Stimulated activated CD8-positive, alpha-beta memory T cell treated with anti-CD3 and anti-CD28 coated beads, Interleukin-12 subunit alpha, Interleukin-12 subunit beta, amount 100 ng/mL, for 1 hour (primary cell): ENCODE measurements at places on chromosomes 4 and X.

- DNase-seq, result no peak
Measured at GRCh38 chr4:54516556-54517215, 141.1 kb upstream of the KIT start.

DNA sequence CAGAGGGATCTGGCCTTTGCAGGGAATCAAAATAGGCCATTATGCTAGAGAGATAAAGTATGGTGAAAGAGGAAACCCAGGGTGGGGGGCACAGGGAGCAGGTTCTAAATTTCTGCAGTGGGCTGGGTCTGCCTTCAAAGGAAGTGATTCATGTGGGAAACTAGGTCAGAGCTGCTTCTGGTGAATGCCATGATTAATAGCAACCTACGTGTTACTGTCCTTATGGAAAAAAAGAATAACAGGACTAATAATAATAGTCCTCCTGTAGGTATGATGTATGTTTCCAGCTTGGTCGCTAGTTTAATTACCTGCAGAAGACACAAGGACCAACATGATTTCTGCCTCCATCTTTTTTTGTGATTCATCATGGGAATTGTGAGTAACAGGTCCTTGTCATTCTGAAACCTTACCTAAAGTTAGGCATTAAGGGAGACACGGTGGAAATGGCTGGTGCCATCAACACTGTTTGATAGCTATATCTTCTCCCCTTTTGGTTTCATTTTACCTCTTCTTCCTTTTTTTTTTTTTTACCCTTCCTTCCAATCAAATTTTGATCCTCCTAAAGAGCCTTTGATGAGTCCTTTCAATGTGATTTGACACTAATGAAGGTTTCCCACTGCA, 180.4 kb downstream of the CPEB2 start:
- DNase-seq, result no peak

DNA sequence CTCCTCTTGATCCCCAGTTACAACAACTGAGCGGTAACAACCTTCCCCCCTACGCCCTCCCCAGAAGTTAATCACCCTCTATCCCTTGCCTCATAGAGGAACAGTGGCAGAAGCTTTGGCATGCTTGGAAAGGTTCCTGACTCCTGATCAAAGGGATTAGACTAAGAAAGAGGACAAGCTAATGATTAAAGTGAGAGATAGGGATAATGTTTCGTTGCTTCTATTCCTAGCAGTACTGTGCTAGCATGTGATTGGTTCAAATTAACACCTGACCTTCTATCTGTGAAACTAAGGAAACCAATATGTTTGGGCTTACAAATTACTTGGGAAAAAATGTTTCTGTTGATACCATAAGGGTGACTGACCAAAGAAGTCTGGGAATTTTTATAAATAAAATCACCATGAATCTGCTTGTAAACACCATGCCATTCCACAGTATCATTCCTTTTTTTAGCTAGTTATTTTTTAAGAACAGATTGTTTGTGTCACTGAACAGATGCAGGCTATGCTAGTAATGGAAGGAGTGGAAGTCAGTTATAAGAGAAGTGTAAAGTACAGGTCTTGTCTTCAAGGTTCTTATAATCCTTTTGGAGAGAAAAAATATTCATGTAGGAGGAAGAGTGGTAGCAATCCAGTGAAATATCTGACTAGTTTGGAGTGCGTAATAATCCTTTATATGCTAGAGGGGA, 11.3 kb upstream of the ATP1B4 start:
- DNase-seq, result no peak

GRCh38 chr4:41655177-41655576, 93.3 kb downstream of the PHOX2B start:
- DNase-seq, result no peak

DNA sequence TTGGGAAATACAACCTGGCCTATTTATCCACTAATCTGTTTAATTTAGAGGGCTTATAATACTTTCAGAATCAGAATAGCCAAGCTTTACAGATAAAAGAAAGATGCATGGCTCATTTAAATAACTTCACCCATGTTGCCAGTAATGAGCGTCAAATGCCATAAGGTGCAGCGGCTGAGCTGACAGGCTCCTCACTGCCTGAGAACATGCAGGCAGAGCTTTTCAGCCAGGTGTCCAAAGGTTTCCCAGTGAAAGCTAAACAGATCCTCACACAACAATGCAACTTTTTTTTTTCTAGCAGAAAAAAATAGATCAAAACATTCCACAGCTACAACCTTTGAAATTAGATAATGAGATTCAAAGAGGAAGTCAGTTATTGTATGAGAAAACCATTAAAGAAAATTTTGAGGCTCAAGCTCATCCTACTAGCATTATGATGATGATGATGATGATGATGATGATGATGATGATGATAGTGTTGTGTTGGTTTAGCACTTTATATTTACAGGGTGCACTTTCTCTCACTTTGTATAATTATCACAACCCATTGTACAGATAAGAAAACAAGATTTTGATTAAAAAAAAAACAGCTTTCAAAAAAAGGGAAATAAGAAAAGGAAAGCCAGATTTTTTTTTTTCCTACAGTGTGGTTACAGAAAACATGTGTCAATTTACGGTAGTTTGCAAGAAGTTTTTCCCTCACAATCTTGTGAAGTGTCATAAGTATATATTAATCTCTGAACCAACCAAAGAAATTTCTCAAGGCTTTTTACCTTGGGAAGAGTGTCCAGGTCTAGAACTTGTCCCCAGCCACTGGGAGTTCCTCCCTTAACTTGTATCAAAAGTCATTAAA, 12.2 kb upstream of the TNIP3 start:
- no peak for DNase-seq

DNA sequence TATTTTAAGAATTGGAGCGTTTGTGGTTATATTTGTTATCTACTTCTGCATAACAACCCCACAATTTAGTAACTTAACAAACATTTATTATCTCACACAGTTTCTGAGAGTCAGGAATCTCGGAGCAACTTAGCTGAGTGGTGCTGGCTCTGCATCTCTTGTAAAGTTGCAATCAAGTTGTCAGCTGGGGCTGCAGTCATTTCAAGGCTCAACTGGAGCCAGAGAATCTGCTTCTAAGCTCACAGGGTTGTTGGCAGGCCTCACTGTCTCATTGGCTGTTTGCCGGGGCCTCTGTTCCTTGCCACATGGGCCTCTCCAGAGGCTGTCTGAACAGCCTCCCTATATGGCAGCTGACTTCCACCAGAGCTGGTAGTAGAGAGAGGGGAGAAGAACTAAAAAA, 281.2 kb upstream of the GNPDA2 start:
- DNase-seq, result no peak

- DNase-seq, result no peak
Measured at GRCh38 chrX:123797543-123798447, 62.1 kb upstream of the XIAP start.

DNA sequence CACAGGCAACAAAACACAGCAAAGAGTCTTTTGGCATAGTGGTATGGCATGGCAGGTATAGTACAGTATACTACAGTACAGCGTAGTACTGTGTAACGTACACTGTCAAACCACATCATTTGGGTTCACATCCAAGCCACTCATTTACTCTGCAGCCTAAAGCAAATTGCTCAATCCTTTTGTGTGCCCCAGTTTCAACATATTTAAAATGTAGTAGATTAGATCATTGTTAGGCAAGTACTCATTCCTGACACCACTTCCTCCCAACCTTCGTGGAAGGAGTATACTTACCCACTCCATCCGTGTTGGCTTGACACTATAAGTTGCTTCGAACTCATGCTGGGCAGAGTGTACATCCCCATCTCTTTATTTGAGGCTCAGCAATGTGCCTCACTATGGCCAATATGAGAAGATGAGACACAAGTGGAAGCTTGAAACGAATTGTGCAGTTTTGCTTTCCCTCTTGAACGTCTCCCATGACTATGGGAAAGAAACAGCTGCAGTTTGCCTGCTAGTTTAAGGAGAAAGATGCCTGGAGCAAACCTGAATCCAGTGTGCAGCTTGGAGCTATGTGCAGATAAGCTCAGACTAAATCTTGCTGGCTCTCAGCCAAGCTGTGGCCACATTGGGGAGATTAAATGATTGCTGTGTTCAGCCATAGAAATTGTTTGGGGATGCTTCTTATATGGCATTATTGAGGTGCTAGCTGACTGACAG, 85.7 kb upstream of the TBL1X start:
- DNase-seq, result no peak

GRCh38 chr4:166838975-166839614, 395.2 kb downstream of the SPOCK3 start:
- no peak for DNase-seq

DNA sequence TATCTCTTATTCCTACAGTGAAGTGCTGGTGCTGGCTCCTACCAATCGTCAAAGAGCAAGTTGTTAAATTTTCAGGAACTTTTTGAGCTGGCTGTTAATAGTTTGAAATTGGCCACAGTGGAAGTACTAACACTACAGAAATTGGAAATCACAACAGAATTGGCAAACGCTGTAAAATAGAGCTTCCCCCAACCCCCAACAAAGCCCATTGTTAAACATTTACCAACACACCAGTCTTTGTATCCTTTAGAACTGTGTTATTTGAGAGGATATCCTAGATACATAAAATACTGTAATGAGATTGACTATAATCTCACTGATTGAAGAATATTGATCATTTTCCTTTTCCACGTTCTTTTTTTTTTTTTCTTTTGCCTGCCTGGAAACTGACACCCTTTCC, 37.4 kb downstream of the FAM241A start:
- no peak for DNase-seq

GRCh38 chr4:140633124-140633523, 64.4 kb upstream of the UCP1 start:
- DNase-seq, result no peak
